NCI-H510A (cell line): ENCODE measurements at places on chromosomes 11 and 22.

GRCh38 chr22:43172191-43172590 lies 14.7 kb downstream of the TTLL12 start:
- no peak for DNase-seq

GRCh38 chr22:39724390-39724789 lies 153.8 kb downstream of the CACNA1I start:
- no peak for DNase-seq

DNA sequence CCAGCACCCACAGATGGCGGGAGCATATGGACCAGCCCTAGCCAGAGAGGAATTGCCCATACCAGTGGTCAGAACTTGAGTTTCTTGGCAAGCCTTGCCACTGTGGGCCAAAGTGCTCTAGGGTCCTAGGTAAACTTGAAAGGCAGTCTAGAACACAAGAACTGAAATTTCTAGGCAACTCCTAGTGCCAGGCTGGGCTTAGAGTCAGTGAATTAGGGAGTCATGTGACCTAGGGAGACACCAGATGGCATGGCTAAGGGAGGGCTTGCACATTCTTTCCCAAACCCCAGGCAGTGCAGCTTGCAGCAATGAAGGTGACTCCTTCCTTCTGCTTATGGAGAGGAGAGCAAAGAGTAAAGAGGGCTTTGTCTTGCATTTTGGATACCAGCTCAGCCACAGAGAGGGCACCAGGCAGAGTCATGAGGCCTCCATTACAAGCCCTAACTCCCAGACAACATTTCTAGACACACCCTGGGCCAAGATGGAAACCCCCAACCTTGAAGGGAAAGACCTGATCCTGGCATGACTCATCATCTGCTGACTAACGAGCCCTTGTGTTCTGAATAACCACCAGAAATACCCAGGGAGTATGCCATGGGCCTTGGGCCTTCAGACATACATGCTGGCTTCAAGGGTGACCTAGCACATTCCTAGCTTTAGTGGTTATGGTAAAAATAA lies 19.2 kb upstream of the OR56A3 start:
- no peak for DNase-seq

- DNase-seq, result no peak
Observed at GRCh38 chr11:3803726-3804495, 4.4 kb upstream of the PGAP2 start.

- no peak for DNase-seq
Observed at GRCh38 chr11:115505175-115505574, 960 bp upstream of the CADM1 start.

GRCh38 chr11:22787551-22788162 lies 41.9 kb downstream of the SVIP start:
- no peak for DNase-seq

DNA sequence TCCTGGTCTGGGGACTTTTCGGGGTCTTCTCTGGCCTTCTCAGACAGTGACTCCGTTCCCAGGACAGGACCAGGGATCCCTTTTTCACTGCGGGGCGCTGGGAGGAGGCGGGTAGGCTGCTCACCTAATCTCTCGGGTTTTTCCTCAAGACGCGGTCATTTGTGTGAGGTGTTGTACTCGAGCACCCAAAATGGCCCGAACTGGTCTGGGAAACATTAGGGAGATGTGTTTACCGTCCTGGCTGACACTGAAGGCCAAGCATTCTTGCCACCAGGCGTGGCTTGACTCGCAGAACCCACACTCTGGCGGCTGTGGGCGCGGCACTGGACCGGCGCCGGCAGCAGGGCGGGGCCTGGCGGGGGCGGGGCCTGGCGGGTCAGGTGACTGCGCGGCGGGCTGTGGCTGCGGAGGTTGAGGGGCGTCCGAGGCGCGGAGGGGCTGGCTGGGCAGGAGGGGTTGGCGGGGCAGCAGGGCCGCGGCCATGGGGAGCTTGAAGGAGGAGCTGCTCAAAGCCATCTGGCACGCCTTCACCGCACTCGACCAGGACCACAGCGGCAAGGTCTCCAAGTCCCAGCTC lies at the start of gene SWAP70:
Gene SWAP70 (plus strand): TSS at position 379 of the 577 bp plus-strand sequence. CDS start 103 bp downstream, at position 482.
- DNase-seq, result peak; percentile 4

GRCh38 chr11:106228996-106229395 lies 151.5 kb downstream of the AASDHPPT start:
- no peak for DNase-seq

DNA sequence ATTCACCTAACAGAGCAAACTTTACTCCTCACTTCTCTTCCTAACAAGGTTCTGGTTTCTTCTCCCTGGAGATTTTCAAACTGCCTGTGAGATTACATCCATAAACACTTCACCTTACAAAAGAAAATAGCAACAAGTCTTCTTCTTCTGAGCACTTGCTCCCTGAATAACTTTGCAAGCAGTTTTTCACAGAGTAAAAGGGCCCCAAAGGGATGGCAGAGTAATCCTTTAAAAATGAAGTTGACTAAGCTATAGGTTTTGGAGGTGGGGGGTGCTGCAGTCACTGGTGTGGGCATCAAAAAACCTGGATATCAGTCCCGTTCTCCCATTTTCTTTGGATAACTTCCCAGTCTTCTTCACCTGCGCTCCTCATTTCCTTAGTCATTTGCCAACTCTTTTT lies 484.9 kb downstream of the MIAT start:
- DNase-seq, result no peak

- DNase-seq, result no peak
Observed at GRCh38 chr11:8640267-8640906, 42.1 kb downstream of the TRIM66 start.

- no peak for DNase-seq
Observed at GRCh38 chr11:61468002-61468401, 38.1 kb downstream of the SDHAF2 start.

- no peak for DNase-seq
Observed at GRCh38 chr11:86442827-86443226, 68.1 kb downstream of the CCDC81 start.

DNA sequence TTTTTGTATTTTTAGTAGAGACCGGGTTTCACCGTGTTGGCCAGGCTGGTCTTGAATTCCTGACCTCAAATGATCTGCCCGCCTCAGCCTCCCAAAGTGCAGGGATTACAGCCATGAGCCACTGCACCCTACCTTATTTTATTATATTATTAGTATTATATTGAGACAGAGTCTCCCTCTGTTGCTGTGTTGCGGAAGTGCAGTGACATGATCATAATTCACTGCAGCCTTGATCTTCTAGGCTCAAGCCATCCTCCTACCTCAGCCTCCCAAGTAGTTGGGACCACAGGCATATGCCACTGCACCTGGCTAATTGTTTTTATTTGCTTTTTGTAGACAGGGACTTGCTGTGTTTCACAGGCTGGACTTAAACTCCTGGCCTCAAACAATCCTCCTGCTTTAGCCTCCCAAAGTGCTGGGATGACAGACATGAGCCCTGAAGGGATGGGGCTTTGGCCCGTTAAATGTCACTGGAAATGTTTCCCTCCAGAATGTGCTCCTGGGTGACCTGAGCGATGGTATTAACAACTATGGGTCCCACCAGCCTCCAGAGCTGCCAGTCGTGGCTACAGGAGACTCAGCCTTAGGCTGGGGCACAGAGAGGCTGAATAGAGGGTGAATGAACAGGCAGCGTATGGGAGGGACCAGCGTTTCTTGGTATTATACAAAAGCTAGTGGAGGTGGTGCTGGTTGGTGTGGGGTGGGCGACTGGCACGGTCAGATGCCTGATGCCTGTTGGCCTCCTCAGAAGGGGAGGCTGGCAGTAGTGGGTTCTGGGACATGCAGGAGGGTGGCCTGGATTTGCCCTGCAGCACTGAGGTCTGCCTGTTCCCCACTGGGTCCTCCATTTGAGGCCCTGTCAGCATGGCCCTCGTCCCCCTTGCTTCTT lies 7.3 kb downstream of the TANGO2 start:
- no peak for DNase-seq
